Breast epithelium (tissue), 4 donors: ENCODE measurements at places on chromosomes 4 and X.

GRCh38 chrX:53324803-53325202, 43.4 kb upstream of the IQSEC2 start:
- no peak for DNase-seq

- DNase-seq, result no peak
Measured at GRCh38 chr4:170818786-170819185, 729.0 kb upstream of the AADAT start.

DNA sequence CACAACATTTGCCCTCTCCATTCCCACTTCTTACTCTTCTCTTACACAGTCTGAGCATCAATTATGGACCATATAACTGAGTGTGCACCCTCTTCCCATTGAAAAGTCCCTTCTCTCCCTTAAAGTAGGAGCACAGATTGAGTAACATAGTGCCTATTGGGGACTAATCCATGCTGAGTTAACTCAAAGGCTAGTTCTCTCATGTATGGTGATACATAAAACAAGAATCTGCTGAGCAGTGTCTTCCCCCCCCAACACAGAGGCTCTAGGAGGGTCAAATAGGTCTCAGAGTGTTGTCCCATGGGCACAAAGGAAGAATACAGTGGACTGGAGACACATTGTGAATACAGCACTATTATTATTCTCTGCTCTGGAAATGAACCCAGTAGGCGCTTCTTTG, 274.6 kb upstream of the BOD1L1 start:
- DNase-seq, result no peak

GRCh38 chr4:8837181-8837841, 34.3 kb downstream of the HMX1 start:
- no peak for DNase-seq

- no peak for DNase-seq
Measured at GRCh38 chrX:27933361-27933760, 47.9 kb downstream of the DCAF8L1 start.

DNA sequence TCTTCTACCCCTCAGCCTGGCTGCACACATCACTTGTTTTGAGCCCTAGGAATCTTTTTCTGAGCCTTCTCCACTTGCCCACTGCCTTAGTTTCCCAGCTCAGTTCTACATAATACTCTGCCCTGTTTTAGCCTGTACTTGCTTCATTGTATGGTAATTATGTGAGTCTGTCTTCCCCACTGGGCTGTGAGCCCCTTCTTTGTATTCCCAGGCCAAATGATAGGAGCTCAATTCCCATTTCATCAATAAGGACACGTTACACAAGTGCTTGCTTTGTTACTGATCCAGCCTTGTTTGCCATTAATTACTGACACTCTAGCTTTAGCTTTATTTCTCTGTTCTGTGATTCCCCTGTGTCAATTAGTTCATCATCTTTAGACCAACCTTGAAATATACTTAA, 28.1 kb downstream of the KIT start:
- DNase-seq, result no peak

GRCh38 chr4:7540654-7541413, 106.1 kb upstream of the PSAPL1 start:
- no peak for DNase-seq

DNA sequence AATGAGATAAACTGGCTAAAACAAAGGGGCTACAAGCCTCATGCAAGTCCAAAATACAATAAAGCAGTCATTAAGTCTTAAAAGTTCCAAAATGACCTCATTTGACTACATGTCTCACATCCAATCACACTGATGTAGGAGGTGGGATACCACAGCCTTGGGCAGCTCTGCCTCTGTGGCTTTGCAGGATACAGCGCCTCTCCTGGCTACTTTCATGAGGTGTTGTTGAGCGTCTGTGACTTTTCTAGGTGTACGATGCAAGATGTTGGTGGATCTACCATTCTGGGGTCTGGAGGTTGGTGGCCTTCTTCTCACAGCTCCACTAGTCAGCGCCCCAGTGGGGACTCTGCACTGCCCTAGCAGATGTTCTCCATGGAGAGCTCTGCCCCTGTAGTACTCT, 944.9 kb downstream of the TECRL start:
- no peak for DNase-seq

GRCh38 chr4:66653937-66654336, 891.4 kb downstream of the CENPC start:
- DNase-seq, result no peak

GRCh38 chrX:2756548-2756947, 4.7 kb downstream of the XG start:
- DNase-seq, result no peak
